ENCODE measurements at places on chromosomes 13 and 19.

DNA sequence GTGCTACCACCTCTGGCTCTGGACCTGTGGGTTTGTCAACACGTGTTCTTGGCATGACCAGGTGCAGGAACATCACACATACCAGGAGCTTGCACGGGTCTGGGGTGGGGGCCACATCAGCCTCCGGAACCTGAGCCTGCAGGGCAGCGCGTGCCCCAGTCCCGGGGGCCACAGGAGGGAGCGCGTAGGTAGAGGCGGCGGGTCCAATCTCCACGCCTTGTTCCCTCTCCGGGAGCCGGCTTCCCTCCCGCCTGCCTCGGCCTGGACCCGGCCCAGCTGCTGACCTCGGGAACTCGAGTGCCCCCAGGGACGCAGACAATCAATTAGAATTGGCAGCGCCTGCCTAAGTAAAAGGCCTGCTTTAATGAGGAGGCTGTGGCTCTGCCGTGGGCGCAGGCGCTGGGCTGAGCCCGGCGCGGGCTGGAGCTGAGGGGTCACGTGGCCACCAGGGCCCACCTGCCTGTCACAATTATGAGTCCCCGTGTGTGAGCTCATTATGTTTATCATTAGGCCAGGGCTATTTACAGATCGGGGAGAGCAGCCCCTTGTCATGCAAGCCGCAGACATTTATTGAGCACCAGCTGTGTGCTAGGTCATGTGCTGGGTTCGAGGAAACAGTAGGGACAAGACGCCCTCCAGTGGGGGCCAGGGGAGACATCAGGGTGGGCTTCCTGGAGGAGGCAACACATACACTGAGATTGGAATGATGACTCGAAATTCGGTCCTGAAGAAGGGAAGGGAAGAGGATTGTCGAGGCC lies 32.2 kb upstream of the TNFAIP8L1 start:
- no peak for DNase-seq

DNA sequence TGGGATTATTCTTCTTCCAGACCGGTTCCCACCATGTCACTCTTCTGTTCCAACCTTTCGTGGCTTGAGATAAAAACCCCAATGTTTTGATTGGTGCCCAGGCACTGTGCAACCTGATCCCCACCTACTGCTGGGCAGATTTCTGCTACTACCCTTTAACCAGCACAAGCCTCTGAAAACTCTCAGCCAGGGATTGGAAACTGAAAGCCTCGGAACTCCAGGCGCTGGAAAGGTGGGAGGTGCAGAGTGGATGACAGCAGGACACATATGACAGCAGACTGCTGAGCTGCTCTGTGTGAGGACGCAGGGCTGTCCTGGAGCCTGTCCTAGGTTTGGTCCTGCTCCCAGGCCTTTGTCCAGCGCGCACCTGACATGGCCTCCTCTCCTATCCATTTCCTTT lies 68.5 kb upstream of the GTF3A start:
- DNase-seq: no peak

- DNase-seq: no peak
Measured at GRCh38 chr13:94950303-94950702, 238.0 kb upstream of the SOX21 start.

DNA sequence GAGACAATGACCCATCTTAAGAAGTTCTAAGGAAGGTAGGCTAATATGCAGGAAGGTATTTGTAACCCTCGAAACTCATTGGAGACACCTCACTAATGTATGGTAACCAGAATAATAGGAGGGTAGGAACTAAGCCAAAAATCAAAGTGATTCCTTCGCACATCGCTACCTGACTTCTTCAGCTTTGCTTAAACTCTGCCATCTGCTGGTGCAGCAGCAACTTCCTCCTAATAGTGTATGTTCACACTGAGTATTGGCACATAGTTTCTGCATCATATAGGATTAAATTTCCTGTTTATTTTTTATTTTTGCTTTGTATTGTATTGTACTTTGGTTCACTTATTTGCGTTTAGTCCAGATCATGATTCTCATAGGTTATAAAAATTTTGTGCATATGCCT lies 676.2 kb downstream of the GPC5 start:
- no peak for DNase-seq

DNA sequence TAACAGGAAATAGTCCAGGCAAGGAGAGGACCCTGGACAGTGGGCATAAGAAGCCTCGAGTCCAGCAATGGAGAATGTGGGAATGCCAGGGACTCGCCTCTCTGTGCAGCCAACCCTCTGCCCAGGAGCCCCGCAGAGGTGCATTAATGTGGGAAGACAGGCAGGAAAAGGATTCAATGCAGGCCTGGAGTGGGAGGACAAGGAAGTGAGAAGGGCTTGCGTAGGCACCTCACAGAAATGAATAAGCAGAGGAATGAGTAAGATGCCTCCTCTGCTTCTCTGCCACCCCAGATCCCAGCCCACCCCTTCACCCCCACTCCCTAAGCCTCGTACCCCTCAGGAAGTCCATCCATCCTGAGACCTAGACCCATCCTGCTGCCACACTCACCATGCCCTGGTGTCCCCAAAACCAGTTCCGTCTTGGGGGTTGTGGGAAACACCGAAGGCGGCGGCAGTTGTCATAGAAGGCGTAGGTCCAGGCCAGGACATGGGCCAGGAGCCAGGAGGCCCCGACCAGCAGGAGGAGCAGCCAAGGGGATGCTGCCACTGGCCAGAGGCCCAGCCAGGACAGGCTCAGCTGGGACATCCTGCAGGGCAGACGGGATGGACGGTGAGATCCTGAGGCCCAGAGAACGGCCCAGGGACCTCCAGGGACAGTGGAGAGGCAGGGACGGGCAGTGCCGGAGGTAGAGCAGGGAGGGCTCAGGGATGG lies 692 bp downstream of the CYP4F2 start:
- no peak for DNase-seq

DNA sequence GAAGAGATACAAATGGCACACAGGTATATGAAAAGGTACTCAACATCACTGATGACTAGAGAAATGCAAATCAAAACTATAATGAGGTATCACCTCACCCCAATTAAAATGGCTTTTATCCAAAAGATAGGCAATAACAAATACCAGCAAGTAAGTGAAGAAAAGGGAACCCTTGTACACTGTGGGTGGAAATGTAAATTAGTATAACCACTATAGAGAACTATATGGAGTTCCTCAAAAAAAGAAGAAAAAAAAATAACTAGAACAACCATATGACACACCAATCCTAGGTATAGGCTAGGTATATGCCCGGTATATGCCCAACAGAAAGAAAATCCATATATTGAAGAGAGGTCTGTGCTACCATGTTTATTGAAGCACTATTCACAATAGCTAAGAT lies 150.9 kb downstream of the VWA8 start:
- no peak for DNase-seq

GRCh38 chr19:38727868-38728660 lies 16.2 kb downstream of the CAPN12 start:
- DNase-seq: no peak

GRCh38 chr19:5046339-5047039 lies 77.6 kb downstream of the KDM4B start:
- no peak for DNase-seq

DNA sequence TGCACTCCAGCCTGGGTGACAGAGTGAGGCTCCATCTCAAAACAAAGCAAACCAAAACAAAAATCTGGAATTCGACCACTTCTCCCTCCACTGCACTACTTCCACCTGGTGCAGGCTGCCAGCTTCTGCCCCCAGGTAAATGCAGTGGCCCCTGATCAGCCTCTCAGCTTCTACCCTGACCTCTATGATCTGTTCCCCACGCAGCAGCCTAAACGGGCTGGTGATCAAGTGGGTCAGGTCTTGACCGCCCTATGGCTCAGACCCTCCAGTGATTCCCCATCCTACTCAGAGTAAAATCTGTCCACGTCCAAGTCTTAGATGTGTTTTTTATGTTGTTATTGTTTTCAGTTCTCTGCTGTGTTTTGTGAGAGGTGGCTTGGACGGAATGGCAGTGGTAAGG lies 163.9 kb downstream of the KCTD15 start:
- no peak for DNase-seq

GRCh38 chr13:23861310-23861709 lies 27.9 kb downstream of the MIPEP start:
- DNase-seq: no peak

DNA sequence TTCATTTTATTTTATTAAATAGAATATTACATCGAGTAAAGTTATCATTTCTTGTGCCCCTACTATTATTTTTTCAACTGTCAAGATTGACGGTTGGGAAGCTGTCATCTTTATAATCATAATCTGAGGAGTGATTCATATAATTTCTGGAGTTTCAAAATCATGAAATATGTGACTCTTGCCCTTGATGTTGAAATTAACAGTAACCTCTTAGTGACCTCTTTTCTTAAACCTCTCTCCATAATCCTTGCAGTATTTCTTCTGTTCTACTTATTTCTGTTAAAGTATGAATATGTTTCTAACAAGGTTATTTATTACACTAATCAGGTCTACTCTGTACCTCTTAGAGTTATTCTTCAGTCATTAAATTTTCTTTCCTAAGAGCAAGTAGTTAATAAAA lies 663.8 kb downstream of the LIG4 start:
- DNase-seq: no peak

DNA sequence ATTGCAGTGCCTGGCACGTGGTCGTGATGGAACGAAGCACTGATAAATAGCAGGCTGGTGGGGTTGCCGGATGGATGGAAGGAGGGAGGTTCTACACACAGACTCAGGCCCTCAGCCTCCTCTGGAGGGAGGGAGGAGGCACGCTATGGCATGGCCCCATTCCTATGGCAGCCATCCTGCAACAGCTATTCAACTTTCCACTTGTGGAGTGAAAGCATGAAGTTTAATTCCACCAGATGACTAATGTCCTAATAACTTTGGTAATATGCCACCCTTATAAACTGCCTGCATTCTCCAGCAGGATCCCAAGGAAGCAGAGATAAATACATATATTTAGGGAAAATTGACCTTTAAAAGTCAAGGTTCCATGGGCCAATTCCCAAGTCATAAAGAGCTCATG lies 92.4 kb downstream of the KL start:
- DNase-seq: no peak

DNA sequence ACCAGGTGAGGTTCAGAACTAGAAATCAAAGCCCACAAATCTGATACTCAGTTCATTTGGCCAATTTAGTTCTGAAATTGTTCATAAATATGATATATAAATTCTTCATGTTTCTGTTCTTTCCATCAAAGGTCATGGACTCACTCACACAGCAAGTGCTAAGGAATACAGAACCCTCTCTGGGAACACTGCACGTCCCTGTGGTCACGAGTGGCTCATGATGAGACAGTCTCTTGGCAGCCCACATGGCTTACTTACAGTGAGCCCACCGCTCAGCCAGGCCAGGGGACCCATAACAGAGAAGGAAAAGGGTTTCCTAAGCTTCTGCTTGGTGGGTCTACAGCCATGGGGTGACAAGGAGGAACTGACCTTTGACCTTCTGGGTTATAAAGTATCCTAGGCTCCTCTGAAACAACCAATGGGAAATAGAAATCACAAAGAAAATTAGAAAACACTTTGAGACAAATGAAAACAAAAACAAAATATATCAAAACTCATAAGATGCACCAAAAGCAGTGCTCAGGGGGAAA lies 67.4 kb downstream of the CDADC1 start:
- no peak for DNase-seq

DNA sequence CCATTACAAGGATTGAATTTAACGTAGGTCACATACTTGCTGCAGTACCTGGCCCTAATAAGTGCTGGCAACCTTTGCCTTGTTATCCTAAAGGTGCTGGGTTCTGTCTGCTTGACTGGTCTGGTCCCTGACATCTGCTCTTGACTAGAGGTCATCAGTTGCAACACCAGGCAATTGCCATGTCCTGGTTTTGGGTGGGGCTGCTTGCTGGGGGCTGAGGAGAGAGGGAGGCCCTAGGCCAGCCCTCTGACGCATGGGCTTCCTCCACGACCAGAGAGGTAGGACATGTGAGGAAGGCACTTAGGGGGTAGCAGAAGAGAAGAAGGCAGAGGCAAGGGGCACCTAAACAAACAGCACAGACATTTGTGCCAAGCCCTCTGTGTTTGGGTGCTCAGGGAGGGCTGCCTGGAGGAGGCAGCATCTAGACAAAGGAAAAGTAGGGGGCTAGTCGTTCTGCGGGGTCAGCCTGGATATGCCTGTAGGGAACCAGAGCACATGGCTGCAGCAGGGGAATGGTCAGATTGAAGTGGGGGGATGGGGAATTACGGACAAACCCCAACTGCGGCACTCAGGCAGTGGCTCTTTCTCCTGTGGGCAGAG lies 21.7 kb downstream of the VSTM2B start:
- DNase-seq: no peak

GRCh38 chr19:3458229-3459088 lies 21.9 kb downstream of the SMIM24 start:
- no peak for DNase-seq

GRCh38 chr13:28321756-28322155 lies 173.2 kb downstream of the FLT1 start:
- DNase-seq: no peak

DNA sequence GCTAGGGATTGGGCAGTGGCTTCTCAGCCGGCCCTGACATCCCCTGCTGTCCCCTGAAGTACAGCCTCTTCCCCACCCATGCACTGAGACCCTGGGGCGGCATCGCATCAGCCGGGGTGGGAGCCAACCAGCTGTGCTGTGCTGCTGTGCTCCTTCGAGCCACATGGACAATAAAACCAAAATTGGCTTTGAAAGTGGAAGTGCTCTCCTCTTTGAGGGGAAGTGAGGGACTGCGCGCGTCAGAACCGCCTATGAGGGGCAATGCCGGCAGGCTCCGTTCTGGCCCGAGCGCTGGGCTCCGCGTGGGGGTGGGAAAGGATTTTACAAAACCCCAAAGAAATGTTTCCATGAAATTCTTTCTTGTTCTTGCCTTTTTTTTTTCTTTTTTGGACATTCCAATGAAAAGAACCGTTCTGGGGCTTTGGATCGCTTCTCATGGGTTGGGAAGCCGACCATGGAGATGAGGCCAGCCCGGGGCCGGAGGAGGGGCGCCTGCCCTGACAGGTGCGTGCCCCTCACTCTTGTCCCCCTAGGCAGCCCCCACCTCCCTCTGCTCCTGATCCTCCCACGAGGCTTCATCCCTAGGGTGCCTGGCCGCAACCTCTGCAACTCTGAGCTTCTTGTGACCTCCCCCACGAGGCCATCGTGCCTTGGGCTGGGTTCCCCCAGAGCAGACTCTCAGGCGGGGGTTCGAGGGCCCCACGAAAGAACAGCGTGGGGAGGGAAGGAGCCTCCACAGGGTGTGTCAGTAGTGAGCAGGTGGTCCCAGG lies 22.6 kb downstream of the KLHL26 start:
- no peak for DNase-seq
